ENCODE measurements at places on chromosomes 1 and 21. TPM values are rescaled to one million over a fixed set of nuclear protein-coding genes. Genes with fewer than 3 reads are reported as not detected.

The PTPN7 gene
- 7.9 TPM for total RNA-seq

The UMODL1 gene
- total RNA-seq, result not detected

The KCNQ4 gene
- 2.0 TPM for total RNA-seq

The AIRE gene
- 0.25 TPM for total RNA-seq

The MTFR1L gene
- 55.7 TPM for total RNA-seq

The FAM72C gene
- 0.49 TPM for total RNA-seq

The RGL1 gene
- total RNA-seq, result 23.1 TPM

The DNALI1 gene
- 4.7 TPM for total RNA-seq

The B3GALT5 gene
- 1.5 TPM for total RNA-seq

The KLF17 gene
- 0.25 TPM for total RNA-seq

The ADCY10 gene
- not detected for total RNA-seq

- DNase-seq, result no peak
- no peaks in the 10 kb centered on the region for H3K36me3 ChIP-seq
- no peak overlapping the region for H3K27ac ChIP-seq
- no peaks in the 10 kb centered on the region for H3K27me3 ChIP-seq
Observed at GRCh38 chr1:63883494-63884235, 109.8 kb downstream of the ROR1 start.

DNA sequence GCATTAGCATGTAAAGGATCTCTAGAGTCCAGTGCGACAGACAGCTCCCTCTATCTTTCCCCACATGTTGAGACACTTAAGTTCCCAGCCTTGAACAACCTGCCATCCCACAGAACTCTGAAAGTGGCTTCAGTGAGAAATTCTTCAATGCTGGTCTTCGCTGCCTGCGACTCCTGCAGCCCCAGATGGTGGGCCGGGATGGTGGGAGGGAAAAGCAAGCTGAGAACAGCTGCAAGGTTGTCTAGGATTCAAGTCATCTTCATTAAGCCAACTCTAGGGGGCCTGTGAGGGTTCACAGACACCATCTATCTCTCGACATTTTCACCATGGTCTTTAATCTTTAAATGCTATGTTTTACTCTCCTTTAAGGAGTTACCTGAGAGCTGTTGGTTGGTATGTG lies 185.5 kb upstream of the C1orf174 start:
- H3K4me1 ChIP-seq, result peaks cover 11% of the 10 kb centered on the region
- no peak overlapping the region for H3K4me3 ChIP-seq
- no peaks in the 10 kb centered on the region for H3K27me3 ChIP-seq
- no peak for DNase-seq
- H3K36me3 ChIP-seq, result no peaks in the 10 kb centered on the region
- no peak overlapping the region for H3K27ac ChIP-seq

DNA sequence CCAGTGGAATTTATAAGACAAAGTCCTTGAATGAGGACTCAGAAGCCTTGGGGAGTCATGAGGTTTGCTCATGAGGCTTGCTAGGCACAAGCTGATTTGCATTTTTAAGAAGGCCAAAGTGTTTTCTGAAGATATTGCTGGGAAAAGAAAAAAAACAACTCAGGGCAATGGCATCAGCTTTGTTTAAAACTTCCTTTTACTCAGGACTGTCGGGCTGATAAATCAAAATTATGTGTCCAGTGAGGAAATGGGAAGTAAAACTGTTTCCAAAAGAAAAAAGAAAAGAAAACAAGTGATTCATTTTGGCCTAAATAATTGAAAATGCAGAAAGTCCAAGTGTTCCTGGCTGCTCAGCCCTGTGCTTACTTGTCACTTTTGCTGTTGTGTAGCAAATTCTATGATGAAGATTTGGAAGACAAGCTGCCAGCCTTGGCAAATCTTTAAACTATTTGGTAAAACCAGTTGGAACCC lies 282.4 kb downstream of the HLX start:
- H3K27me3 ChIP-seq, result no peaks in the 10 kb centered on the region
- H3K36me3 ChIP-seq, result no peaks in the 10 kb centered on the region
- H3K27ac ChIP-seq, result no peak overlapping the region
- H3K4me1 ChIP-seq, result peaks cover 13% of the 10 kb centered on the region

DNA sequence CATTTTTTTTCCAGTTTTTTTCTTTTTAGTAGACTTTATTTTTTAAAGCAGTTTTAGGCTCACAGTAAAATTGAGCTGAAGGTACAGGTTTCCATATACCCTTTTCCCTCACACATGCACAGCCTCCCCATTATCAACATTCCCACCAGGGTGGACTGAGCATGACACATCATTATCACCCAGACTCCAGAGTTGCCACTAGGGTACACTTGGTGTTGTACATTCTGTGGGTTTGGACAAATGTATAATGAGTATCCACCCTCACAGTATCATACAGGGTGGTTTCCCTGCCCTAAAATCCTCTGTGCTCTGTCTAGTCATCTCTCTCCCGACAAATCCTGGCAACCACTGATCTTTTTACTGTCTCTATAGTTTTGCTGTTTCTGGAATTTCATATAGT lies 3.0 kb upstream of the AIM2 start:
- no peak overlapping the region for H3K27ac ChIP-seq
- DNase-seq, result no peak
- H3K4me3 ChIP-seq, result no peak overlapping the region

GRCh38 chr1:58699011-58699762 lies 675 bp downstream of the MYSM1 start:
- no peaks in the 10 kb centered on the region for H3K36me3 ChIP-seq
- no peak for DNase-seq
- H3K4me1 ChIP-seq, result peaks cover 32% of the 10 kb centered on the region
- H3K27me3 ChIP-seq, result no peaks in the 10 kb centered on the region

DNA sequence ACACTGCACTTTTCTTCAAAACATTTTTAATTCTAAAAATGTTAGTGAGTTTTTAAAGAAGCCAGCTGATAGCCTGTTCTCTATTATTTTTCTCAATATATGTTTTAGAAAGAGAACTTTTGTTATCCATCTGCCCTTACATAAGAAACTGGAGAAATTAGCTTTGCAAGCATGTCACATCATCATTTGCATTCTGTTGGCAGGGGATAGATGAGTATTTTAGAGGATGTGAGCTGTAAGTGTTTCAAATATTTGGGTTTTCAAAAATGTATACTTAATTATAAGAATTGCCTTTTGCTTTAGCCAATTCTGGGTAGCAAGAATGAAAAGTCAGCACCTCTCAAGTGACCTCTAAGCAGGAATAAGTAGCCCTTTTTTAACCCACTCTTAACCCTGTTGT lies 7.4 kb downstream of the NFIA start:
- no peak overlapping the region for H3K4me3 ChIP-seq
- H3K27me3 ChIP-seq, result no peaks in the 10 kb centered on the region
- no peaks in the 10 kb centered on the region for H3K36me3 ChIP-seq
- DNase-seq, result no peak

GRCh38 chr1:220768126-220768601 lies 18.5 kb upstream of the MTARC1 start:
- no peak for DNase-seq
- no peaks in the 10 kb centered on the region for H3K27me3 ChIP-seq
- peak overlapping the region; percentile 40 for H3K27ac ChIP-seq
- H3K4me3 ChIP-seq, result no peak overlapping the region

GRCh38 chr1:29457496-29458368 lies 221.4 kb downstream of the PTPRU start:
- no peak for DNase-seq
- no peak overlapping the region for H3K27ac ChIP-seq
- no peaks in the 10 kb centered on the region for H3K4me1 ChIP-seq
- H3K4me3 ChIP-seq, result no peak overlapping the region
- H3K27me3 ChIP-seq, result no peaks in the 10 kb centered on the region

- no peak overlapping the region for H3K27ac ChIP-seq
- H3K36me3 ChIP-seq, result no peaks in the 10 kb centered on the region
- H3K4me1 ChIP-seq, result no peaks in the 10 kb centered on the region
- H3K4me3 ChIP-seq, result no peak overlapping the region
- H3K27me3 ChIP-seq, result no peaks in the 10 kb centered on the region
Observed at GRCh38 chr1:193614817-193615216, 428.4 kb upstream of the B3GALT2 start.

- H3K27ac ChIP-seq, result no peak overlapping the region
- no peaks in the 10 kb centered on the region for H3K27me3 ChIP-seq
- no peaks in the 10 kb centered on the region for H3K36me3 ChIP-seq
- H3K4me3 ChIP-seq, result no peak overlapping the region
- DNase-seq, result no peak
Observed at GRCh38 chr1:111497592-111497991, 5.8 kb downstream of the ADORA3 start.

DNA sequence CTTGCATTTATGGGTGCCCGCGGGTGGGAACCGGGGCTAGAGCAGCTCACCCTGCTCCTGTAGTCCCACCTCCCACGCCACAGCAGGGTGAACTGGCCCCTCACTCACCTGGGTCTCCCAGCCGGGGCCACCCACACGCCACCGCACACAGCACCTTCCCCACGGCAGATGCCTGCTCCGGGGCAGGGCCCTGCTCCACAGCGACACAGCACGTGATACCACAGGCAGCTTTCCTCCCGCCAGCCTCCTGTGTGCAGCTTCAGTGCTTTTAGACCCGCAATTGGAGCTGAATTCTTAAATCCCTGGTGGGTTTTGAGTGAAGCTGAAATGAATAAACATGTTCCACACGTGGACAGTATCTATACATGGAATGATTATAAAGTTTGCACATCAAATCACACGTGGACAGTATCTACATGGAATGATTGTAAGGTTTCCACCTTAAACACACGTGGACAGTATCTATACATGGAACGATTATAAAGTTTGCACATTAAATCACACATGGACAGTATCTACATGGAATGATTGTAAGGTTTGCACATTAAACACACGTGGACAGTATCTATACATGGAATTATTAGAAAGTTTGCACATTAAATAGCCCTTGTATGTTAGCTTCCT lies 93.1 kb upstream of the COL6A1 start:
- no peak overlapping the region for H3K27ac ChIP-seq
- H3K27me3 ChIP-seq, result no peaks in the 10 kb centered on the region
- no peaks in the 10 kb centered on the region for H3K36me3 ChIP-seq
- H3K4me3 ChIP-seq, result no peak overlapping the region
- no peak for DNase-seq

- DNase-seq, result peak; percentile 64
- H3K27ac ChIP-seq, result no peak overlapping the region
- H3K4me3 ChIP-seq, result no peak overlapping the region
- H3K36me3 ChIP-seq, result no peaks in the 10 kb centered on the region
Observed at GRCh38 chr1:203035111-203036000, 9.1 kb downstream of the PPFIA4 start.

DNA sequence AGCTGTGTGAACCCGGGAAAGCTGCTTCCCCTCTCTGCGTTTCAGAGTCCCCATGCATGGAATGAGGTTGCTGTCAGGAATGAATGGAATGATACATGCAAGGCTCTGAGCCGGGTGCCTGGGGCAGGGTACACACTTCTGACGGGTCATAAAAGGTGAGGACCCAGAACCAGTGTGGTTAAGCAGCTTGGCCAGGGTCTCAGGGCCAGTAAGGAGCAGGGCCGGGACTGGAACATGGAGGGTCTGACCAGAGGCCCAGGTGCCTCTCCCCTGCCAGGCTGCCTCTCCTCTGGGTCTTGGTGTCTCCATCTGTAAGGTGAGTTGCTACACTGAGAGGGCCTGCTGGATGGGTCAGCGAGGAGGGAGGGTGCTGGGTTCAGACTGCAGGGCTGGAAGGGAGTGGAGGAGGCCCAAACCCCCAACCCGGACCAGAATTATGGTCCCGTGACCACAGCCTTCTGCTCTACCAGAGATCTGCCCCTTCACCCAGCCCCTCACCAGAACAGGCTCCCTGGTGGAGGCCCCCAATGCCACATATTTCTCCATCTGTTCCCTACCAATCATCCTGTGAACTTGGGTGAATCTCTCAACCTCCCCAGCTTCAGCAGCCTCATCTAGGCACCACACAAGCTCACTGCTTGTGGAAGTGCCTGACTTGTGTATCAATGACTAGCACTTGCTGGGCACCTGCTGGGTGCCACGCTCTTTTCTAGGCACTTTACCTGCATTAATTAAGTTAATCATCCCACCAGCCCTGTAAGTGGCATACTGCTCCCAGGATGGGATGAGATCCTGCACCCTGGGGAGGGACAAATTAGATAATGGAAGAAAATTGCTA lies 16.2 kb upstream of the LRP8 start:
- H3K4me3 ChIP-seq, result no peak overlapping the region
- H3K4me1 ChIP-seq, result no peaks in the 10 kb centered on the region
- DNase-seq, result peak; percentile 64
- no peaks in the 10 kb centered on the region for H3K36me3 ChIP-seq

- no peak overlapping the region for H3K4me3 ChIP-seq
- peaks cover 9% of the 10 kb centered on the region for H3K4me1 ChIP-seq
- no peaks in the 10 kb centered on the region for H3K36me3 ChIP-seq
- no peak for DNase-seq
- H3K27me3 ChIP-seq, result no peaks in the 10 kb centered on the region
Observed at GRCh38 chr1:207672522-207673130, 27.7 kb downstream of the CR1L start.

DNA sequence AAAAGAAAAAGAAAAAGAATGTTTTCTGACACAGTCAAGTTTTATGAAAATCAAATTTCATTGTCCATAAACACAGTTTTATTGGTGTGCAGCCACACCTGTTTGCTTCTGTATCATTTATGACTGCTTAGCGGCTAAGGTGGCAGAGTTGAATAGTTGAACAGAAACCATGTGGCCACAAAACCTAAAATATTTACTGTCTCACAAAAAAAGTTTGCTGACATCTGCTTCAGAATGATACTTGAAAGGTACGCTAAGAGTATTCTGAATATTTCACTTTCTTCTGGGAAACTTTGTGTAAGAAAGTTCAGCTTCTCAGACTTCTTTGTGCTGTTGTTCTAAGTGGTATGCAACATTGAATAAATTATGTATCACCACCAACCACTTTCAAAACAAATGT lies 6.2 kb downstream of the KCNK1 start:
- H3K27ac ChIP-seq, result no peak overlapping the region
- H3K4me1 ChIP-seq, result peaks cover 9% of the 10 kb centered on the region
- DNase-seq, result no peak
- H3K27me3 ChIP-seq, result no peaks in the 10 kb centered on the region
- H3K4me3 ChIP-seq, result no peak overlapping the region

- H3K4me1 ChIP-seq, result no peaks in the 10 kb centered on the region
- no peak overlapping the region for H3K27ac ChIP-seq
- no peaks in the 10 kb centered on the region for H3K36me3 ChIP-seq
Observed at GRCh38 chr1:4002061-4002521, 102.0 kb upstream of the C1orf174 start.

DNA sequence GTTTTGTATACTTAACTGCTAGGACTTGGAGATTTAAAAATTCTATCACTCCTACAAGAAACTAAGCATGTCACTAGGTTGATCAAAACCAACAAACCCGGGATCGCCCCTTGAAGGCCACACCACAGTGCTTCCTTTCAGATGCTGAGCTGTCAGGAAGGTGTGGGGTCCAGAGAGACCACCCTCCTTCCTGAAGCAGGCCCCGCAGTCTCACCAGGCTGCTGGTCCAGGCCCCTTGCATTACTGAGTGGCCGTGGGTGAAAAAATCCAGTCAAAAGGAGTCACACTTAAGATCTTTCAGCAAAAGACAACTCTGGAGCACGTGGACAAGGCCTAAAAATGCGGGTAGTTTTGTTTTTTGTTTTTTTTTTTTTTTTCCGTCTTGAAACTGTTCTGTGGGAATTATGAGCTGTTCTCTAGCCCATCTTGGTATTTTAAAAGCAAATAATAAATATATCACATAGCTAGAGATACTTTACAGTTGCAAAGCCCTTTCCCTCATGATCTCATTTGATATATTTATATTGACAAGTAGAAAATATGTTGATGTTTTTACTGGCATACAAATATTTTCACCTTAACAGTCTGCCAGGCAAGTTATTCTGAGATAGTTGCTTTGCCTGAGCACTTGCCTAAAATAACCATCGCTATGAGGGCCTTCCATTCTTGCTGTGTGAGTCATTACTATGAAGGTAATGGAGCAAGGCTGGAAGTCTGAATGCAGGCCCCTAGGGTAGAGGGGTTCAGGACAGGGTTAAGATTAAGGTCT lies 73.1 kb upstream of the EDEM3 start:
- H3K4me1 ChIP-seq, result peaks cover 18% of the 10 kb centered on the region
- H3K27ac ChIP-seq, result peak overlapping the region; percentile 26
- no peak for DNase-seq
- no peaks in the 10 kb centered on the region for H3K27me3 ChIP-seq
